ENCODE measurements at places on chromosomes 4 and X.
A peak's percentile ranks its signal among the peaks of the same experiment; 100 is the strongest.

DNA sequence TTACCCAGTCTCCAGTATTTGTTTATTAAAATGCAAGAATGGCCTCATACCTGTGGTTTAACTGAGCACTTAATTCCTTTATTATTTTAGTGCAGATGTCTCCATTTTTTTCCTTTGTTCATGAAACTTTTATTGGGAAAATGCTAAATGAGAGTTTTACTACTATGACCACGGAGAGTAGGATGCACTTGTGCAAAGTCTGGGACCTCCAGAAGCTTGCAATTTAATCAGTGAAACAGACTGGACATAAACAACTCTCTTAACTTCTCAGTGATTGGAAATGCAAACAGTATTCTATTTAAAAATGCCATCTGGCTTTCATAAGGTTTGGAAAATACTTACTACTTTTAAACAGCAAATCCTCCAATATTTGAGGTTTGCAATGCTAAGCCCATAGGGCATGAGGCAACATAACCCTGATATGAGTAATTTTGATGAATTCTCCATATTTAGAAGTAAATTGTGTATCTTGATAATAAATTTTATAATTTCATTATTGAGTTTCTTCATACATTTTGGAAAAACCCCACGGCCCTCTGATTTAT lies 718.7 kb upstream of the MAGEB2 start:
- no peak for DNase-seq

DNA sequence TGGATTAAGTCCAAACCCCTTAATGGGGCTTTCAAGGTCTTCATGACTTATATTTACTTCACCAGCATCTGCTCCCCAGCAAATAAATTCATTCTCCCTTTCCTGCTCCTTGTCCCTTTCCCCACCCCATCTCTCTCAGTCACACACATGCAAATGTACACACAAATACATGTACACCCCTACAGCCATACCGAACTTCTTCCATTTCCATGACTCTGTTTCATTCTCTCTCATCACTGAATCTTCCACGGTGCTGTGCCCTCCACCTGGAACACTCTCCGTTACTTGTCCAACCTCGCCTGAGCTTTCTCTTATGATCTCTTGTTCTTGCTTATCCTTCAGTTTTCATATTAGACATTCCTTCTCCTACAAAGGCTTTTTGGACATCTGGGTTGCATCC lies 22.0 kb upstream of the RPA4 start:
- no peak for DNase-seq

DNA sequence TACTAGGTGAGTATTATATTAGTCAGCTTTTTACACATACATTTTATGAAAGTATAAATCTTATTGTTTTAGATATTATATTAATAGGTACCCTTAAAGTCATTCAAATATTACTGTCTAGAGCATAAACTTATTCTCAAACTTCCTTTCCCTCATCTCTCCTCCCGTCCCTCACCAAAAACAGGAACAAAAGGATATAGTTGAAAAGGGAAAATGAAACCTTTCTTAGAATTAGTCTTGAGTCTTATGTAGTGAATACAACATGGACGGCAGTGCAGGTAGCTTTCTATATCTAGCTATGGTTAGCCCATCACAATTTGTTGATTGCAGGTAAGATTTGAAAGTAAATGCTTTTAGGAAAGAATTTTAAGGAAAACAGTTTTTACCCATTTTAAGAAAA lies 65.6 kb downstream of the RBPJ start:
- no peak for DNase-seq

DNA sequence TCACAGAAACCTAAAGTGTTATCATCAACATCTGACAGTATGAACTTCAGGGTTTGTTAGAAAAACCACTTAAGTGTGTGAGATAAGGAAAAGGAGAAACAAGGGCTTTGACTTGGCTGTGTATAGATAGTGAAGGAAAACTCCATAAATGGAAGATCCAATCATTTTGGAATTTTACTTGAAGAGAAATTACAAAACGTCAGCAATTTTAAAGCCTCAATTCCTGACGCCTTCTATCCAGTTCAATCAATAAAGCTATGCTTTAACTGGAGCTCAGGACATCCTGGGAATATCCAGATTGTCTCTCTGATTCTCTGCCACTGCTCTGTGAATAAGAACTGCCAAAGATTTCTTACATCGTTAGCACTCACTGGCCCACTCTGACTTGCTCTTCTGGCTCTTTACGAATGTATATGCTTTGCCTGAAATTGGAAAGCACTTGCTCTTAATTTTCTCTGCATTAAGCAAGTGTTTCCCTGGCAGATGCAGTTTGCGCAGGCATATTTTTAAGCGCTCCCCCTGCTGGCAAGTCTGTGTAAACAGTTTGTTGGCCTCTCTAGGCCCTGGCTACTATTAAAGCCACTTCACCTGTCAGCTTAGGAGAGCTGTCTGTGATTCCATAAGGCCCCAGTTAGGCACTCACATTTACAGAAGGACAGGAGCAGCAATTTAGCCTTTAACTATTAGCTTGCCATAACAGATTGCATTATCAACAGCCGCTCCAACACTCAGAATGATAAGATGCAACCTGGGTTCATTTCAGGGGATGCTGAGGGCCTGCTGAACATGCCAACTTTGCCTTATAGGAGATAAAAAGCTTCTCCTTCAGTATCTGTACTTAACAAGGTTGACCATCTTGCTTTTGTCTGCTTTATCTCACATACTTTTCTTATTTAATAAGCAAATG lies 251.4 kb upstream of the DDX53 start:
- DNase-seq, result peak; percentile 67
